Activated CD4-positive, alpha-beta T cell treated with anti-CD3 and anti-CD28 coated beads for 48 hours (primary cell): ENCODE measurements at places on chromosomes 7 and 10.

GRCh38 chr10:44922021-44922420 lies 10.9 kb downstream of the TMEM72 start:
- DNase-seq, result no peak

DNA sequence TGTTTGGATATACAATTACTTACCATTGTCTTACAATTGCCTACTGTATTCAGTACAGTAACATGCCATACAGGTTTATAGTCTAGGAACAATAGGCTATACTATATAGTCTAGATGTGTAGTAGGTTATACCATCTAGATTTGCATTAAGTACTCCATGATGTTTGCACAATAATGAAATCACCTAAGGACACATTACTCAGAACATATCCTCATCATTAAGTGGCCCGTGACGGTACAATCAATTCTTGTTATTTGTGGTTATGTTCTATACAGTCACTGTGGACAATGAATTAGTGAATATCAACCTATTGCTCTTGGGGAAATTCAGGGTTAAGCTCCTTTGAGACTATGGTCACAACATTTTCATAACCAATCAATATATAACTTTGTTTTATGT lies 75.6 kb downstream of the MICU1 start:
- no peak for DNase-seq

- DNase-seq, result no peak
These were observed 90.5 kb downstream of the EZH2 start for GRCh38 chr7:148793590-148793989.

DNA sequence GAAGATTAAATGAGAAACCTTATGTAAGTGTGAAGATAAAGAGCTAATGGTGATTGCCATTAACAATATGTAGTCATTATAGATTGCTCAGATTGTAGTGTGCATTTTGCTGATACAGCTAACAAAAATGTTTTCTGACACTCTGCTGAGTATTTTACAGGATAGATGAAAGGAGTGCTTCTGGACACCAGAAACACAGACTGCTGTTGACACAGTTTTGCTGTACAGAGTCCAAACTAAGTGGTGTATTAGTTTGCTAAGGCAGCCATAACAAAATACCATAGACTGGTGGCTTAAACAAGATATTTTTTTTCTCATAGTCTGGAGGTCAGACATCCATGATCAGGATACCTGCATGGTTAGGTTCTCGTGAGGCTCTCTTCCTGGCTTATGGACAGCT lies 2.2 kb downstream of the SMC3 start:
- no peak for DNase-seq

- no peak for DNase-seq
These were observed 85.2 kb upstream of the VIPR2 start for GRCh38 chr7:159229683-159230475.

- DNase-seq, result no peak
These were observed 31.6 kb downstream of the IL15RA start for GRCh38 chr10:5945561-5946418.

DNA sequence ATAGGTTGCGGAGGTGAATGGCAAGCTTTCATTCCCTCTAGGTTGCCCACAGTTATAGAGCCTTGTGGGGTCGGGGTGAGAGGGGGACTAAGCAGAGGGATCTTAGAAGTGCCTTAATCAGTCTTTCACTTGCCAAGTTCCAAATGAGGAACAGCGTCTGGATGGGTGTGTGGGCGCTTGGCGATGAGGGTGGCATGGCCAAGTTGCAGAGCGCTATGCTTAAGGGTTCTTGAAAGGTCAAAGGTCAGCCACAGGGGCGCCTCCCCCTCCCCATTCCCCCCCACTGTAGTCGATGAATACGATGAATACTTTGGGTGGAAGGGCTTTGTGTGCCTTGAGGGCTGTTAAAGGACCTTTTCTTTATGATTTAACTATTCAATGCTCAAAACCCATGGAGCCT lies 185.0 kb downstream of the TCF7L2 start:
- DNase-seq, result no peak

- DNase-seq, result no peak
These were observed 47.1 kb upstream of the UBN2 start for GRCh38 chr7:139183878-139184338.

DNA sequence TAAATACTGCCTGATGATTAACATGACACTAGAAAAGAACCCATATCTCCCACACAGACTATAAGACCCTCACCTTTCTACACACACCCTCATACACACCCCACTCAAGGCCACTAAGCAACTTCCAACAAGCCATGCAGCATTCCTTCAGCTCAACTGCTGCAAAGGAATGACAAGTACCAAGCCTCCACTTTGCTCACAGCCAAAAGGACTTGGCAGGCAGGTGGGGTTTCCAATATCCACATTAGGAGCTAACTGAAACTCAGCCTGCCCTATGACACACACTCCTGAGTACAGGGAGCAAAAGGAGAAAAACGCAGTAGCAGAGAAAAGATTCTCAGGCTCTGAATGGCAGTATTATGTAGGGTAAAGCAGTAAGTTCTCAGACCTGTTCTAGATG lies 13.4 kb downstream of the USP54 start:
- no peak for DNase-seq

- DNase-seq, result no peak
These were observed 42.8 kb downstream of the FBXL13 start for GRCh38 chr7:103031781-103032180.

DNA sequence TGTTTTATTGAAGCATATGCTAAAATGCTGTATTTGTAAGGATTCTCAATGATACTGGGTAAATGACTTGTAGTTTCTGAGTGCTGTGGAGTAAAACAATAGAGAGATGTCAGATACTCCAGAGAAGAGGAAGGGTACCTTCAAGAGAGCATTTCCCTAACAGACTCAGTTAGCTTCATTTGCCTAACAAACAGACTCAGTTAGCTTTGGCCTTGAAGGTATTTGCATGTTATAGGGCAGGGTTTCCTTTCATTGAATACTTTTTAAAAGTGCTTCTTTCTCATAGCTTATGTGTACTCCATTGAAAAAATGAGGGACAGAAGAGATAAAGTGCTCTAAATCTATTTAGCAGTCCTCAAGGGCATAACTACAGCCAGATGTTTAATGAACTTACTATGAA lies 101.8 kb downstream of the CHN2 start:
- no peak for DNase-seq

GRCh38 chr7:2165239-2165609 lies 67.5 kb downstream of the MAD1L1 start:
- DNase-seq, result no peak

DNA sequence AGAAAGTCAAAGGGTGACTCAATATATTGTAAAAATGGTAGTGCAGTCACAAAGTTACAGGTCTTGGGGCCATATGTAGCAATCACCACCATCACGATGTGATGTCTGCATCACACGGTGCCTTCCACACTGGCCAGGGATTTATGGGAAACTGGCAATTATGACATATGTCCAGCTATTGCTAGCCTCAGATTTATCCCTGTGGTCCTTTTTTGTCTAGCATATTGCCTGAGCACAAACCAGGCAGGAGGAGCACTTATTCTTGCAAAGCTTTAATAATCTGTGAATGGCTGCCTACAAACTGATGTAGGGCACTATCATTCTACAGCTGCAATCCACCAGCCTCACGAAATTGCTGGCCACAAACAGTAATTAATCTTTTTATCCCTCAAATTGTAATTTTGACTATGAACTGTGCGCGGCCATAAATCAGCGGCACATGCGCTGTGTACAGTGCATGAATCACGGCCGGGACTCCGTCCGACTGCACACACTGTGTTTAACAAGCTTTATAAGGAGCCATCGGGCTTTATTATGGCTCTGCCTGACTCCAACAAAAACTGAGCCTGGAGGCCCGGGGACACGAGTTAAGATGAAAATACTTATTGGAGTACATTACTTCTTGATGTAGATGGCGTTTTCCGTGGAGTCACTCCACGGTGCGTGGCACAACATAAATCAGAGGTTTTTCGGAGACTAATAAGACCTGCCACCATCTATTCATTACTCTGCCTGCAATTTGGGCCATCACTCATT lies 115.2 kb downstream of the EBF3 start:
- DNase-seq, result no peak

DNA sequence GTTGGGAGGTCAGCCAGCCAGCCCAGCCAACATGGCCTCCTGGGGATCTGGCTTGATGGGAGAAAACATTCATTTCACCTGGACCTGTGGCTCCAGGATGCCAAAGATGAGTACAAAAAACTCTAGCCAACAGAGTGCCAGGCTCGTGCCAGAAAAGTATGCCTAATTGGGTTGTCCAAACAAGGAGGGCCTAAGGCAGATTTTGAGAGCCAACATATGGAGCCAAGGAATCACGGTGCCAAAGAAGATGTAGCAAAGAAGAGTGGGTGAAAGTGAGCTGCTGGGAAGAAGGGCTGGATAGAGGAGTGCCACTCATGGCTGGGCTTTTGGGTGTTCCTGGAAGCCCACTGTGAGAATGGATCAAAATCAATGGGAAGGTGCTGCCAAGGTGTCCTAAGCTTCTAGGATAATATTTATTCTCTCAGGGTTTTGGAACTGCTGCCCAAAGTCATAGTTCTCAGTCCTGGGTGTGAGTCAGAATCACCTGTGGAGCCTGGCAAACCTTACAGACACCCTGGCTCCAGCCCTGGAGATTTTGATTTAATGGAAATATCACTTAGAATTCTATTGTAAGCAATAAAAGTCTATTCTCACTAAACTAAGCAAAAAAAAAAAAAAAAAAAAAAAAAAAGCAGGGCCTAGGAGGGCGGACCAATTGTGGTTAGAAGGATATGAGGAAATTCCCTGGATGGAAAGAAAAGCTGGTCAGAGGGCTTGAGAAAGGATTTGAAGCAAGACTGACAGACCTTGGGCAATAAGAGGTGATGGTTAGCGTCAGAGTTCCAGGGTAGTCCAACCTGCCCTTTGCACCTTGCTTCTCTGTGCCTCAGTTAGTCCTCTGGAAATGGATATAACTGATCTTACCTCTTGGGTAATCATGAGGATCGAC lies 182.2 kb upstream of the PRR15 start:
- DNase-seq, result no peak

DNA sequence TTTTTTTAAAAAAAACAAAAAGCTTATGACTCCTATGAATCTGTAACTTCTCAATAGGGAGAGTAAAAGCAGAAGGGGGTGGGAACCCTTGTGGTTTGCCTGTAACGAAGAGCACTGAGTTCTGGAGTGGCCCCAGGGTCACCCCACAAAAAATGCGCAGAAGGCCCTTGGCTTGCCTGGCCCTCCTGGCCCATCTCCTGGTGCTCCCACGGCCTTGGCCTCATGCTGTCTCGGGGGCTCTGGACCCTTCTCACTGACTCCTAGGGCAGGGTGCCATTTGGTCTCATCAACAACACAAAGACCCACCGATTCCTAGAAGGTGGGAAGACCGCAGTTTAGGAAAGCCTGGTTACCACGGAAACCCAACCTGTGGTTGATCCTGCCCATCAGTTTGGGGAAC lies 40.8 kb downstream of the ZNF467 start:
- no peak for DNase-seq

- DNase-seq, result peak; percentile 86
These were observed 538 bp downstream of the TRIM8 start for GRCh38 chr10:102644646-102645387.

DNA sequence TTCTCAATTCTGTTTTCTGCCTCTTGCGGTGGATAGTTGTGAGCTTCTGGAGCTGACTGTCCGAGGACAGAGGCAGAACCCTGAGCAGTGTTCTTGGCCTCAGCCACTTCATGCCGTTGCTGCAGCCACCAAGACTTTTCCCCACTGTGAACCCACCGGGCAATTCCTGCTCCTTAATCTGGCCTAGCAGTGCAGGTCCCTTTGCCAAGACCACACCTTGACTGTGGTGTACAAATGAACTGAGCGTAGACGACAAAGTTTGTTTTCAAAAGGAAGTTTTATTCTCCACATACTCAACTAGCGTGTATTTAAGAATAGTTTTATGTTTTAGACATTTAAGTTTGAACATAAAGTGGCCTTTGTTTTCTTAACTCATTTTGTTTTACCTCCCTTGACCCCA lies 29.4 kb downstream of the SLC25A28 start:
- DNase-seq, result no peak

GRCh38 chr10:98246911-98247805 lies 20.8 kb downstream of the LOXL4 start:
- no peak for DNase-seq

DNA sequence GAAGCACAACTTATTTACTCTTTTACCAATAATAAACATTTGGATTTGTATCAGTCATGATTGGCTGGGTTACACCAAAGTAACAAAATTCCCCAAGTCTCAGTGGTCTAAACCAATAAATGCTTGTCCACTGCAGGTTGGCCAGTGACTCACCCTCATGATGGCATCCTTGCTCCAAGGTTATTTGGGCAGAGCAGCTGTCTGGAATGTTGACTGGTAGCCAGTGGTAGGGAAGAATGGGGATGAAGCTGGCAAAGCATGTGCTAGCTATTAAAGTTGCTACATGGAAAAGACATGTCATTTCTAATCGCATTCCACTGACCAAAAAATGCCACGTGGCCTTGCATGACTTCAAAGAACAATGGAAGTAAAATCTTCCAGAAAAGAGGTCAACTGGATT lies 1168.7 kb upstream of the CELF2 start:
- DNase-seq, result no peak

DNA sequence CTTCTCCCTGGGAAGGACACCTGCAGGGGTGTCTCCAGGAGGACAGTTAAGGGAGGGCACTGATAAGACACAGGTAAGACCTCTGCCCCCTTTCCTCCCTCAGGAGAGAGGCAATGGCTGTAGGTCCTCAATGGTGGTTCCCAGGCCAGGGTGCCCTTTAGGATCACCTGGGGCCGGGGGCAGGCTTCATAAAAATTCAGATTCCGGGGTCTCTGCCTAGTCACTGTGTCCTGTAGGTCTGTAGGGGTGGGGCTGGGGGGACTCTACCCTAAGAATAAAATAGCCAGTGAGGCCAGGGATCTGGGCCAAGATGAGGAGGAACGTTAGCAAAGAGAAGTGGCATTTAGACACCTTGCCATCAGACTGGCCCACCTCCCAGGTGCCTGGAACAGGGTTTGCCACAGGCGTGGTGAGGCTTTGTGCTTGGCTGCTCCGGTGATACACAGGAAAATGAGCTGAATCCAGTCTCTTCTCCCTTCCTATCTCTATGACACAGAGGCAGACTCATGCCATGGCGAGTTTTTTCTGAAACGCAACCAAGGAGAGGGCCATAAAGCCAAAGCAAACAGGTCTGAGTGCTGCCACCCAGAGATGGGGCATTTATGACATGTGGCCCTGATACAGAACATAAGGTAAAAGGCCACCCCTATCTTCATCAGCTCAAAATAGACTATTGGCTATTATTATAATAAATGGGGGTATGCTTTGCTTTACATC lies 52.6 kb downstream of the SH3PXD2A start:
- no peak for DNase-seq

- no peak for DNase-seq
These were observed 56.3 kb downstream of the CAMK1D start for GRCh38 chr10:12405342-12406320.

- no peak for DNase-seq
These were observed 332.9 kb upstream of the SHH start for GRCh38 chr7:156145184-156145583.

GRCh38 chr7:18312482-18312881 lies 183.1 kb upstream of the HDAC9 start:
- DNase-seq, result no peak

GRCh38 chr10:53029449-53029848 lies 256.9 kb upstream of the MBL2 start:
- DNase-seq, result no peak

- no peak for DNase-seq
These were observed 68.7 kb upstream of the AASS start for GRCh38 chr7:122212754-122213153.

GRCh38 chr10:128295003-128295402 lies 168.8 kb upstream of the MKI67 start:
- no peak for DNase-seq

GRCh38 chr7:128863433-128863989 lies 855 bp downstream of the ATP6V1F start:
- peak; percentile 67 for DNase-seq

- no peak for DNase-seq
These were observed 90.6 kb downstream of the CUL2 start for GRCh38 chr10:34999532-34999931.
